ENCODE measurements at places on chromosomes 5 and 9.

- no peak for DNase-seq
Measured at GRCh38 chr9:16705111-16705604, 165.3 kb downstream of the BNC2 start.

DNA sequence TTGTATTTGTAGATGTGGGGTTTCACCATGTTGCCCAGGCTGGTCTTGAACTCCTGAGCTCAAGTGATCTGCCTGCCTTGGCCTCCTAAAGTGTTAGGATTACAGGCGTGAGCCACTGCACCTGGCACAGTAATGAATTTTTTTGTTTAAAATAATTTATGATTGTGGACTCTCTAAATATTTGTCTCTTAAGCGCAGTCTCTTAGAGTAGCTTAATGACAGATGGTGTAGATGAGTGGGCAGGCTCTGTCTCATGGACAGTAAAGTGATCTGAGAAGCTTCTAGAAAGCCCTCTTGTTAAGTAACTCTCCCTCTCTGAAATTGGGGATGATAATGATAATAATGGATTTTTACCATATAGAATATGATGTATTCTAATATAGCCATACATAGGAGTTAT is 47.5 kb upstream of the KIAA1958 start:
- DNase-seq, result no peak

- no peak for DNase-seq
Measured at GRCh38 chr5:172739375-172739774, 31.6 kb downstream of the DUSP1 start.

GRCh38 chr5:104170926-104171325 is 608.3 kb upstream of the NUDT12 start:
- DNase-seq, result no peak

DNA sequence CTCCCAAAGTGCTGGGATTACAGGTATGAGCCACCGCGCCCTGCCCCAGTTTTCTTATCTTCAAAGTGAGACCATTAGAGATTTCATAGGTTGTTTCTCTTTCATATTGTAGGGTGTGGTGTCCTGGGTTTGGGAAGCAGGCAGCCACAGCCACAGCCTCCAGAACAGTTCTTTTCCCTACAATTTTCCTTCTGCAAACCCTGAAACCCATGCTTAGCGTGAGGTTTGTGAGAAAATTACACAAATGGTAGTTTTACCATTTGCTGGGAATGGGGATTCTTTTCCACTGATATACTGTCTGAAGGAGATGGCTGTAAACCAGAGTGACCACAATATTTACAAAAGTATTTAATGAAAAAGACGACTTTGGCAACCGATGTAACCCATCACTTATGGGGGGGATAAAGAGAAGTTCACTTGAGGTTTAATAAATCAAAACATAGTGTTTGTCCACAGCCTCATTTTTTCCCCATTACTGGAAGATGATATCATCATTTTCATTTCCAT is 26.7 kb upstream of the ECM2 start:
- no peak for DNase-seq

- DNase-seq, result no peak
Measured at GRCh38 chr5:91020065-91020800, 362.9 kb downstream of the ARRDC3 start.

DNA sequence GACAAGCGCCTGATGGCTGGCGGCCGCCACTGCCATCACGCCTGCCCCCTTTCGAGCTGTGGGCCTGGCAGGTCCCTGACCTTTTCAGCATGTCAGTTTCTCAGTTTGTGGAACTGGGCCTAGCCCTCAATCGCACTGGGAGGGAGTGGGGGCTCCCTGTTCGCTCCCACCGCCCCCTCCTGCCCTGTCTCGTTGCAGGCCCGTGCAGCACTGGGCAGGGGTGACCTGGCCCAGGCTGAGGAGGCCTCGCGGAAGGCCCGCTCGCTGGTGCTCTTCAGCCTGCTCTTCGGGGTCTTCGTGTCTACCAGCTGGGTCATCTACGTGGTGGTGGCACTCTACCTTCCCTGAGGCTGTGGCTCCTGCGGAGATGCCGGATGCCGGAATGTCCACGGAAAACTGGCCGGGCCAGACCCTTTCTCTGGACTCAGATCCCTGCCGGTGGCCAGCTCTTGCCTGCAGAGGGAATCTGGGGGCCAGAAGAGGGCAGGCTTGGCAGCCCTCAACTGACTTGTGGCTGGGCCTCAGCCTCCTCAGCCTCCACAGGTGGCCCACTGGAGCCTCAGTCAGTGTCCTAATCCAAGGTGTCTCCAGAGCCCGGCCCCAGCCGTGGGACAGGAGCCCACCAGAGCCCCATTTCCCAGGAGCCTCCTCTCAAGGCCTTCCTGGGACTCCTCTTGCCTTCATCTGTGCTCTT is 12.7 kb downstream of the PRRT1B start:
- DNase-seq, result no peak
